ENCODE measurements at places on chromosomes 16 and 17. TPM values are rescaled to one million over a fixed set of nuclear protein-coding genes. Genes with fewer than 3 reads are reported as not detected.

DNA sequence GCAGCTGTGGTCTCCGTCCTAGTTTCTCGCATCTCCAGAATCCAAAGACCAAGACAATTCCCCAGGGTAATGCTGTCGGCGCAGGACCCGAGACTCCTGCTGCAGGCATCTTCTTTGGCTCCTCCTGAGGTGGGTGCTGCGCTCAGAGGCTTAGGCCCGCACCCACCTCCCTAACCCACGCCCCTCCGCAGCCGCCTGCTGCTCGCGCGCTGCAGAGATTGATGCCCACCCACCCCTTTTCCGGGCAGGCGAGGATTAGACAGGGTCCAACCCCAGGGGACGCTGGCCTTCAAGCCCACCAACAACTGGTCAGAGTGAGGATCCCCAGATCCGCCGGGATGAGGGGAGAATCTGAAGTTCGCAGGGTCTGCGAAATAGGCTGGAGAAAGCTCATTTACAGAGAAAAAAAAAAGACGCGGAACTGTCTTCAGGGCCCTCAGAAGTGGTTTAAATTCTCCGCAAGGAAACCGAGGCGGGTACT, 27.9 kb downstream of the SLFN11 start:
- no peak for DNase-seq

- peak; percentile 25 for DNase-seq
Measured at GRCh38 chr17:1511290-1511689, 5.1 kb downstream of the INPP5K start.

DNA sequence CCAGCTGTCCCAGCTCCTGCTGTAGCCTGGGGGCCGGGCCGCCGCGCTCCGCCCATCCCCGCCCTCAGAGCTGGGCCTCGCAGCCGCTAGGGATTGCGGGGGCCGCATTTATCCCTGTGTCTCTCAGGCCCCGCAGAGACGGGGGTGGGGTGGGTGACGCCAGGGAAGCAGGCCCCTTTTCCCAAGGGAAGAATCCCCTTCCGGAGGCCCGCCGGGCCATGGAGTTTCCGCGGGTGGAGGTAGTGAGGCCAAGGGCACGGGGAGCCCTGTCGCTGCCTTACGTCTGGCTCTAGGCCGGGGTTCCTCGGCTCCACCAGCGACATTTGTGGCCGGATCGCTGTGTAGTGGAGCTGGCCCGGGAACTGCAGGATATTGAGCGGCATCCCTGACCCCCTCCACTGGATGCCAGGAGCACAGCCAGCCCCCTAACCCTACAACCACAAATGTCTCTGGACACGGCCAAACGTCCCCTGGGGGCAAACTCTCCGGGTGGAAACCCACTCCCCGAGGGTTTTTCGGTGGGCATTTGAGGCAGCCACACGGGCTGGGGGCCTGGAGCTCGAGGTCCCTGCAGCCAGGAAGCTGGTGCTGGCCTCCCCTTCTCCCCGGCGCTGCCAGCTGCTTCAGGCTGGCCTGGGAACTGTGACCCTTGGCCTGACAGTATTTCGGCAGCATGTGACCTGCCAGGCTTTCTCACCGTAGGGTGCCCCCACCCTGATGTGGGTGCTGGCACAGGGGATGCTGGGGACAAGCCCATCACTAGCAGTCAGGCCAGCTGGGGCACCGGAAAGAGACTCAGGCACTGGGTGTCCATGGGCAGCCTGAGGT, 12.0 kb upstream of the CD300A start:
- DNase-seq, result peak; percentile 95

DNA sequence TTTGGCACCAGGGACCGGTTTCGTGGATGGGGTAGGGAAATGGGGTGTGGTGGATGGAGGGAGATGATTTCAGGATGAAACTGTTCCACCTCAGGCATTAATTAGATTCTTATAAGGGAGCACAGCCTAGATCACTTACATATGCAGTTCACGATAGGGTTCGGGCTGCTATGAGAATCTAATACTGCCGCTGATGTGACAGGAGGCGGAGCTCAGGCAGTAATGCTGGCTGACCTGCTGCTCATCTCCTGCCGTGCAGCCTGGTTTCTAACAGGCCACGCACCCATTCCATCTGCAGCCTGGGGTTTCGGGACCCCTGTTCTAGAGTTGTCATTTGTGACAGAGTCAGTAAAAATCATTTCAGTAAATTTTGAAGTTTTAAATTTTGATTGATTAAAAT, 99.7 kb downstream of the CHD9 start:
- no peak for DNase-seq

- no peak for DNase-seq
Measured at GRCh38 chr16:67977005-67977404, 3.3 kb downstream of the DPEP3 start.

GRCh38 chr17:21031756-21032396, 10.9 kb downstream of the USP22 start:
- DNase-seq, result no peak

DNA sequence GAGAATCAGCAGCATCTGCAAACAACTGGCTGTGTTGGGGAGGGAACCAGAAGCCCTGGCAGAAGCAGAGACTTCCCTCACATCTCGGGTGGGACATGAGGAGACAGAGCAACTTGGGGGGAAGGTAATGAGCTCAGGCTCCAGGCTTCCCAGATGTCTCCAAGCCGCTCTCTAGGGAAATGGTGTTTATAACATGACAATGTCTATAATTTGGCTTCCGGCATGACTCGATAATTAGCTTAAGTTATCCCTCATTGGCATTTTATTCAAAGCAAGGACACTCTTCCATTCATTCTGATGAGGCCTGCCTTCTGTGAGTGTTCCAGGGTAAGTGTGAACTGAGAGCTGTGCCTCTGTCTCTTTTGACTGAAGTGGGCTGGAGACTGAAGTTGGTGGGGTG, 14.7 kb upstream of the MLLT6 start:
- DNase-seq, result no peak

GRCh38 chr17:35022536-35023063, 40.9 kb downstream of the RFFL start:
- DNase-seq, result peak; percentile 97

The RTN4RL1 gene
- 2.8 TPM for total RNA-seq

The MMP2 gene
- total RNA-seq, result 222 TPM

DNA sequence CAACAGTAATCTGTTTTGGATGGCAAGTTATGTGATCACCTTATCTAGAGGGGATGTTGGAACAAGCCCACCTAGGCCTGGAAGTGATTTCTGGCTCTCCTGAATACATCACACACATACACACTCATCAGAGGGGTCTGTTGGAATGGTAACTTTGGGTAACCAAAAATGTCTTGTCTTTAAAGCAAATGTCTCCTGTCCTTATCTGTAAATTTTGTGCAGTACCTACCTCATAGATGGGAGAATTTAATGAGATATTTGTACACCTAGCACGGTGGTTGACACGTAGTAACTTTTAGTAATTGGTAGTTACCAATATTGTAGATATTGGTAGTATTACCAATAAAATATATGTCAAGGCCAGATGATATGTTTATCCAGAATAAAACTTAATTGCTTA, 24.7 kb downstream of the HAPSTR1 start:
- no peak for DNase-seq

DNA sequence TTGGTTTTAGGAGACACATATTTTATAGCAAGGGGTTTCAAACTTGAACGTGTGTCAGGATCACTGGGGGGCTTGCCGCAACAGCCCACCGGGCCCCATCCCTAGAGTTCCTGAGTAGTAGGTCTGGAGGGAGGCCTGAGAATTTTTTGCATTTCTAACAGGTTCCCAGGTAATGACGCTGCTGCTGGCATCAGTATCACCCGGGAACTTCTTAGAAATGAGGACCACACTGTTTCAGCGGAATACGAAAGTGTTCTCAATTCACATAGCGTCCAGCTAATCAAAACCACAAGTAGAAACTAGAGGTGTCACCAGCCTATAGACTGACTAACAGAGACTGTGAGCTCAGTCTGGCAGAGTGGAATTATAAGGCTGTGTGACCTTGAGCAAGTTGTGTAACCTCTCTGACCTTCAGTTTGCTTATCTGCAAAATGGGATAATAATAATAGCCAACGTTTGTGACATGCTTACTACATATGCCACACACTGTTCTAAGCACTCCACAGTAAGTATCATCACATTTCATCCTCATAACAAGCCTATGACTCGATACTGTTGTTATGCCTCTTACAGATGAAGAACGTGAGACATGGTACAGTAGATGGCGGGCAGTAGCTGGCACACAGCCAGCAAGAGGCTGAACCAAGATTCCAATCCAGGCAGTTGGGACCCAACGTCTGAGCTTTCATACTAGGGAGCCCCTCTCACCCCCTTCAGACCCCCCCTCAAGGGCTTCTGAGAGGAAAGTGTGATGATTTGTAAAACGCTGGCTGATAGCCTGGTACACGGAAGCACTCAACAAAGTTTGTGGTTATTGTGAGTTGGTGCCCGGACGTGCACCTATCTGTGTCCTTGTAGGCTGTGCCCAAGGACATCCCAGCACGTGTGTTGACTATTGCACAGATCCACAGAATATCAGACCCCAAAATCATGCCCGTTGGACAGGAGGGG, 4.6 kb upstream of the ICAM2 start:
- peak; percentile 21 for DNase-seq

- no peak for DNase-seq
Measured at GRCh38 chr16:65534121-65534528, 412.3 kb upstream of the CDH11 start.

The RPL38 gene
- total RNA-seq, result 320 TPM

GRCh38 chr16:84614623-84614967, 3.3 kb downstream of the COTL1 start:
- DNase-seq, result no peak

The MMP25 gene
- 1.6 TPM for total RNA-seq

DNA sequence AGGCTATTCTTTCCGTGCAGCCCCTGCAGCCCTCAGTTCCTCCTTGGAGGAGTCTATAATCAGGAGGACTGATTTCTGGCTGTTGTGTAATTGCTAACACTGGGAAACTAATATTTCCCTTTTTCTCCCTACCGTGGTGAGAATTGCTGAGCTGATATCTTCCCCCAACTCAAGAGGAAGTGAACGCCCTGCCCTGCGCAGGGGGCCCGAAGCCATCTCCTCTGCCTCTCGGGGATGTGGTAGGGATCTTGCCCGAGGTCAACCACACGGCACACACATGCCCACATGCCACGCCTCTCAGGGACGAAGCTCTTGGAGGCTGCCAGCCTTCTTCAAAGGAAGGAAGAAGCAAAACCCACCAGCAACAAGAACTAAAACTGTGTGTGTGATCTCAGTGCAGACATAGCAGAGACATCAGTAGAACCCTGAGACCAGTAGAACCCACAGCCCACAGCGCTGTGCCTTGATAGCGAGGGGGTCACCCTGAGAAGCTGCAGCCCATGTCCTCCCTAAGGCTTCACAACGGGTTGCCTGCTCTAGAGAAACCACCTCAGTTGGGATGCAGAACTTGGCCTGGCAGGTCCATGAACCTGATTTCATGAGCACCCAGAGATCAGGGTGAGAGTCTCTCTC, 8.9 kb upstream of the ULK2 start:
- peak; percentile 10 for DNase-seq

DNA sequence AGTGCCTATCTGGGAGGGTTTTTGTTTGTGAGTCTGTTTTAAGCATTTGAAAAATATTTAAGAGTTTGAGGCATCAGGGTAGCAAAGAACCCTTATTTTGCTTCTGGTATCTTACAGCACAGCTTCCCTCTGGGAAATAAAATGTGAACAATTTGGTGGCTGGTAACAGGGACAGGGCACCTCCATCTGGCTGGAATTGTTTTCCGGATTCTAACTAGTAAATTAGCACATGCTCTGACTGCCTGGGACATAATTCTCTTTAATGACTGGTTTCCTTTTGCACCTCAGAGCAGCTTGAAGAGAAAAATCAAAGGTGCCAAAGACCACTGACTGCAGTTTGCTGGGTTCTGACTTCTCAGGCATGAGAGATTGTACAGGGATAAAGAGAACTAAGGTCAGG, 469.1 kb downstream of the GRIN2A start:
- DNase-seq, result no peak

GRCh38 chr17:259341-259976, 78.0 kb upstream of the DOC2B start:
- DNase-seq, result no peak

The ACSM5 gene
- total RNA-seq, result 7.1 TPM

GRCh38 chr17:74332763-74333283, 6.8 kb downstream of the KIF19 start:
- no peak for DNase-seq

- DNase-seq, result peak; percentile 37
Measured at GRCh38 chr17:6853764-6854442, 22.4 kb upstream of the TEKT1 start.

DNA sequence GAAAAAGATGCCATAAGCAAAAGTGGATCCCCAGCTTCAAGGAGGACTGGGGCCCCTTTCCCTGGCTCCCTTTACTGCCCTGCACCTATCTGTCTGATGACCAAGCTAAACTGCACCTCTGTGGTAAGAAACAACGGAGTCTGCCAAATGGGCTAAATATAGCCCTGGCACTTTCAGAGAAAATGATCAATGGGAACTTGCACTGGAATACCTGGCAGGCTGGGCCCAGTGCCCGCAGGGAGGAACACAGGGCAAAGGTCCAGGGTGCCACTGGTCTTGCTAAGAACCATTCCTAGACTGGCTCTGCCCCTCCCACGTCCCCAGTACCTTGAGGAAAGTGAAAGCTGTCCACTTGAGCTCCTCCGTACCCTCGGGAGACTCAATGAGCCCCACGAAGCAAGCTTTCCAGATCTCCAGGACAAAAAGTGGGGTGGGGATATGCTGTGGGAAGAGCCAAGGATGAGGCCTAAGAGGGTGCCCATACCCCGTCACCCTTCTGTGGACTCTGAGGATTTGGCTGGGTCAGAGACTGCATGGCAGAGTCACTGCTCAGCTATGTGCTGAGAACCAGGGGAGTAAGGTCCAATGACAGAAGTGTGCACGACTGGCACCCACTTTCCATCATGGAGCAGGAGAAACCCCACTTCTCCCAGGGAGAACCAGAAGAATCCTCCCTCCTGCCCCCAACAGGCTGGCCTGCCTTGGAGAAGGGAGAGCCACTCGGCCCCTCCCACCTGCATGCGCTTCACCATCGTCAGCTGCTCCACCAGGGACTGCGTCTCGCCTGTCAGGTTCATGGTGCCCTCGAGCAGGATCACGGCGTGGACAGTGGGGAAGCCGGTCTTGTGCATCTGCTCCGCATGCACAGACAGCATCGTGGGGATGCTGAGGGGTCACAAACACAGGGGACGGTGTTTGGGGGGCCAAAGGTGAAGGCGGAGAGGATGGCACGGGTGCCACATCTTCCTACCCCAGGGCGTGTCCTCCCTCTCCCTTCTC, 17.4 kb downstream of the CSF3 start:
- peak; percentile 90 for DNase-seq

The MRC2 gene
- 13.6 TPM for total RNA-seq

DNA sequence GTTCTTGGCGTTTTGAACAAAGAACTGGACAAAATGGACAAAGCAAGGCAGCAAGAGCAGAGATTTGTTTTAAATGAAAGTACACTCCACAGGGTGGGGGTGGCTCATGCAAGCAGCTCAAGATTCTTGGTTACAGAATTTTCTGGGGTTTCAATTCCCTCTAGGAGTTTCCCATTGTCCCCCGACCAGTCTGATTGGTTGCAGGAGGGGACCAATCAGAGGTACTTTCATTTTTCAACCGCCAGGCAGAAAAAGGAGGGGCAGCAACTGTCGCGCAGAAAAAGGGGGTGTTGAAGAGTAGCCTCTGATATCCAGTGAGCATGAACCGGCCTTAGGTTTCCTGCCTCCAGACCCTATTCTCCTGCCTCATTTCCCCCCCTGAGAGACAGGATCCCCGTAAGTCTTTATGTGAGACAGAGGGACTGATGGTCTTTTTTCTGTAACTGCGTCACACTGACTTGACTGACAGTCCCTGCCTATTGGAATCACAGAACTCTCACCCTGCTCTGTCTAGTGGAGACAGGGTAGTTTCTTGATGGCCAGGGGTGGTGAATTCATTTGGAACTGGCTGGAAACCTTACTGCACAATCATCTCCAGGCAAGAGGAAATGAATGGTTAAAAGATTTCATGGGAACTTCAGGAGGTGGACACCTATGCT, 59.4 kb upstream of the ALOX12 start:
- no peak for DNase-seq
